ENCODE measurements at places on chromosomes 16 and 17. TPM values are rescaled to one million over a fixed set of nuclear protein-coding genes. Genes with fewer than 3 reads are reported as not detected.

Gene MYH2
- total RNA-seq = not detected

Gene SMIM22
- total RNA-seq = 26.8 TPM

Gene ADAD2
- total RNA-seq = 0.71 TPM

Gene KCNAB3
- 1.3 TPM for total RNA-seq

Gene CLEC18C
- 1.0 TPM for total RNA-seq

Gene KAT8
- total RNA-seq = 68.2 TPM

Gene TMEM88
- total RNA-seq = 6.3 TPM

Gene KRT17
- 45.4 TPM for total RNA-seq

Gene SDR42E1
- 5.7 TPM for total RNA-seq

Gene QPRT
- total RNA-seq = 22.0 TPM

Gene CLDN6
- total RNA-seq = 7.1 TPM

Gene HIGD1B
- total RNA-seq = 23.9 TPM

Gene CCDC144A
- 6.7 TPM for total RNA-seq

Gene AOC2
- 1.6 TPM for total RNA-seq

Gene FOXO3B
- 2.9 TPM for total RNA-seq

Gene FA2H
- total RNA-seq = 7.1 TPM

Gene IST1
- 150 TPM for total RNA-seq

Gene USB1
- total RNA-seq = 54.8 TPM

Gene GPR139
- total RNA-seq = not detected

Gene PPY
- total RNA-seq = not detected

Gene AIPL1
- not detected for total RNA-seq

Gene HASPIN
- total RNA-seq = 0.55 TPM

Gene METTL2A
- total RNA-seq = 22.3 TPM

Gene GSDMA
- 0.91 TPM for total RNA-seq

Gene ACSM5
- total RNA-seq = 0.40 TPM

Gene OTOA
- total RNA-seq = 0.23 TPM

Gene STH
- not detected for total RNA-seq

Gene CHAD
- not detected for total RNA-seq

Gene TP53TG3C
- not detected for total RNA-seq

Gene MPHOSPH6
- total RNA-seq = 29.0 TPM

Gene ASB16
- 0.11 TPM for total RNA-seq

Gene DUS1L
- total RNA-seq = 40.0 TPM

Gene CHCT1
- not detected for total RNA-seq

Gene ABCA9
- 24.7 TPM for total RNA-seq

Gene SCIMP
- 18.6 TPM for total RNA-seq

Gene SRL
- 2.9 TPM for total RNA-seq

Gene TMEM238L
- not detected for total RNA-seq

Gene KRTAP4-5
- total RNA-seq = not detected

Gene KRT20
- total RNA-seq = not detected

Gene GPR179
- total RNA-seq = 0.31 TPM

Gene CD300E
- 3.4 TPM for total RNA-seq

Gene ZBTB4
- total RNA-seq = 40.4 TPM

Gene MMP28
- total RNA-seq = 30.5 TPM

Gene FKBP10
- total RNA-seq = 64.4 TPM

Gene P2RX1
- 4.6 TPM for total RNA-seq

Gene RASL10B
- not detected for total RNA-seq

Gene CFAP97D1
- 0.06 TPM for total RNA-seq

Gene SLC6A2
- 0.26 TPM for total RNA-seq

Gene KRTAP4-6
- total RNA-seq = not detected

Gene PRSS22
- total RNA-seq = 11.5 TPM

Gene E2F4
- 68.2 TPM for total RNA-seq

Gene HCRT
- not detected for total RNA-seq

Data from lung (tissue), 17 donors.